NCI-H510A (cell line): ENCODE measurements at places on chromosomes 3 and 15.

GRCh38 chr3:187263270-187263669 lies 28.3 kb downstream of the MASP1 start:
- no peak for DNase-seq

- DNase-seq: no peak
These were observed 182.2 kb downstream of the CFAP20DC start for GRCh38 chr3:58867621-58868020.

- no peak for DNase-seq
These were observed 223.9 kb downstream of the LRTM1 start for GRCh38 chr3:54703923-54704322.

DNA sequence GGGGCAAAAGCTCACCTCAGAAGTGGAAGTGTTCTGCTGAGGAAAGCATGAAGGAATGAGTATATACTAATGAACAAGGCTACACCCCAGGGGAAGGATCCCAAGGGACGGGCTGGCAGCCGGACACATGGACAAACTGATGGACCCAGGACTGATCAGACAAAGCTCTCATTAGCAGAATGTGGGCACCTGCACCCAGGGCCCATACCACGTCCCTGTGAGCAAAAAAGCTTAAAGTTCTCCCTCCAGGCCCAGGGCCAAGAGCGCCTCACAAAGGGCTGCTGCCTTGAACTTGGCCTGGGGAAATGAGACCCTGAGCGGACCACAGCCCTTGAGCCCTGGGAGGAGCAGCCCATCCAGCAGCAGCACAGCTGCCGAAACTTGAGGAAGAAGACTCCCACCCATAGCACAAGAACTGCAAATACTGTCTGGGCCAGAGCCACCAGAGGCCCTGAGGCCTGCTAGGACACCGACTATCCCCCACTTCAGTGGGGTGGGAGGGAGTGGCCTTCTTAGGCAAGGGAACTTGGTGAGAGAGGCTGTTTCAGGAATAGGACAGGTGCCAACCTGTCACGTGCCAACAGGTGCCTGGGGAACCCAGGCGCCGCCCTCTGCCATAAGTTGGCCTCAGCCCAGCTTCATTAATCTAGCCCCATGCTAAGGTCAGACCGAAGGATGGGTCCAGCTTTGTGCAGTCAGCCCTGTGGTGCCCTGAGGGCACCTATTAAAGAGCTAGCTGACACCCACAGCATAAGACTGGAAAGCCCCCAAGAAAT lies 2.3 kb upstream of the GMPPB start:
- no peak for DNase-seq

- no peak for DNase-seq
These were observed 22.1 kb downstream of the SNRPN start for GRCh38 chr15:24976932-24977331.

GRCh38 chr3:100099621-100100020 lies 14.7 kb downstream of the FILIP1L start:
- DNase-seq: no peak

- no peak for DNase-seq
These were observed 1090.3 kb upstream of the CFAP20DC start for GRCh38 chr3:60140160-60140559.

- DNase-seq: no peak
These were observed 167.1 kb upstream of the WNT5A start for GRCh38 chr3:55654123-55654760.

GRCh38 chr3:14598143-14598569 lies 53.4 kb upstream of the CCDC174 start:
- no peak for DNase-seq
